ENCODE measurements at places on chromosomes 5 and 9.

- DNase-seq = peak; percentile 30
Observed at GRCh38 chr9:102521097-102521755, 473.9 kb upstream of the CYLC2 start.

- no peak for DNase-seq
Observed at GRCh38 chr5:40452874-40453624, 226.7 kb upstream of the PTGER4 start.

GRCh38 chr9:36866840-36867239 is 167.2 kb downstream of the PAX5 start:
- no peak for DNase-seq

DNA sequence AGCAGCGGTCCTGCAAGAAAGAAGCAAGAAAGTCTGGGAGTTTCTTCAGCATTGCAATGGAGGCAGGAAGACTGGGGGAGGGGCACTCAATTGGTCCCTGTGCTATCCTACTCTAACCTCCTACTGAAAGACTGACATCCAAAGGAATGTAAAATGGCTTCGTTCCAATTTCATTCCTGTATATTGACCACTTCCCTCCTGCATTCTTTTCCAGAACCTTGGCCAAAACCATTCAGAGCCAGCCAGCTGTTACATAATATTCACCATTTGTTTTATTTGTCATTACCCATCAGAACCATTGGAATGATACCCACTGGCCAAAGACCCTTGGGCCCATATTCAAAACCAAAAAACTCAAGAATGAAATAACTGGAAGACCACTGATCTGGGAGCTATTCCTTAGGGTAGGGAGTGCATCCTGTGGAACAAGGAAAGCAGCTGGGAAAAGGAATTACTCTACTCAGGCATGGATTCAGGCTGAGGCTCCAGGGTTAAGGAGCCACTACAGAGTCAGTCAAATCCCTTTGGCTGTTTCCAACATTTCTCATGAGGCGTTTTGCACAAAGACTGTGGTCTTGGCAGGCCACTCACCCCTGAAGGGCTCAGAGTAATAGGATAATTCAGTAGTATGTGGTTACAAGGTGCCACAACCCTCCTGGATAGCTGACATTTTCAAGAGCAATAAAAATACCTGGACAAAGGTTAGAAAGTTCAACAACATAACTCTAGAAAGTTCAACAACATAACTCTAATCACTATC is 148.7 kb upstream of the SLC1A3 start:
- no peak for DNase-seq

DNA sequence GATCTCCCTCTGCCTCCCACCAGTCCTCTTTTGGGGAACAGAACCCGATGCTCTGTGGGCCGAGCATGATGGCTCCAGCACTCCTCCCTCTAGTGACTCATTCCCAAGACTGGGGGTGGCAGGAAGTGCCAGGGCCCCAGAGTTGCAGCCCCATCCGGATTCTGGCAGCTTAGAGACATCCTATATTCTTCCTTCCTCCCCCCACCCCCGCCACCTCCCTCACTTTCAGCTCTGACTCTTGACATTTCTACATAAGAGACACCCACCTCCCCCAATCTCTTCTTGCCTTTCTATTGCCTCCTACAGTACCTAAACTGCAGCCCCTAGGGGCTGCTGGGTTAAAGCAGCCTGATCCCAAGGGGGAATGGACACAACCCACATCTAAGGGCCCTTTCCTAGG is 47.1 kb upstream of the MATR3 start:
- DNase-seq = peak; percentile 77
